H4 (cell line): ENCODE measurements at places on chromosomes 2 and 18. TPM values are rescaled to one million over a fixed set of nuclear protein-coding genes. Genes with fewer than 3 reads are reported as not detected.

Gene ZDBF2
- total RNA-seq, result 4.1 and 6.1 TPM in 2 replicates

- no peak for DNase-seq
Observed at GRCh38 chr2:16198166-16198912, 258.0 kb downstream of the MYCN start.

DNA sequence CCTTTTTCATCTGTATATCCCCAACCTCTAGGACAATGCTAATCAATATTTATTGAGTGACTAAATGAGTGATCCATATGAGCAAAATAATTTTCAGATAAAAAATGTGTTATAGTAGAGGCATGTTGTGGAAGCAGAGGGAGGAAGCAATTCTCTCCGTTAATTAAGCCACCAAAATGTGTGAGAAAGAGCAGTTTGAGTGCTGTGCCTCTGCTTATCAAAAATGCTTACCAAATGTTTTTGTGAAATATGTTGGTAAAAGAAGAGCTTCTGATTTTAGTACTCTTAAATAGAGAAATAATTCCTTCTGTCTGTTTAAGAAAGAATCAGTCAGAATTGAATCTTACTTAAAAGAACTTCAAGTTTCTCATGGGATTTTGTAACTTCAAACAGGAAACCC lies 90.3 kb downstream of the DTNA start:
- DNase-seq, result no peak

Gene VWA3B
- not detected in 2 replicates for total RNA-seq

- no peak for DNase-seq
Observed at GRCh38 chr18:48163738-48164115, 233.3 kb upstream of the SMAD2 start.

DNA sequence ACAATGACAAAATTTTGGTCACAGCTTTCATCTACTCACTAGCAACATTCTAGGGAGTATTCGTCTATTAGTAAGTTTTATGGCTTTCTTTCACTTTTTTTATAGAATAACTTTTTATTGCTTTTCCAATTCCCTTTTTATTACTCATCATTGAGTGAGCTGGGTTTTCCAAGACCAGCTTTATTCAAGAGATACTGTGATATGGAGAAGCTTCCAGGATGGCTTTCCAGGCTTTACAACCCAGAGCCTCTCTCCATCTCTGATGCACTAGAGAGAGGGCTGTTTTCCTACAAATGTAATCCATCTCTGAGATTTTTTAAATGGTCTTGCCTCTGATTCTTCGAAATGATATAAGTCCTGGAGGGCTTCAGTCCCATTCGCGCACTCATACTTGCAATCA lies 118.3 kb downstream of the LDLRAD4 start:
- DNase-seq, result no peak

GRCh38 chr18:54608028-54608642 lies 17.1 kb downstream of the DYNAP start:
- DNase-seq, result peak; percentile 27

- DNase-seq, result no peak
Observed at GRCh38 chr18:3578621-3579020, 128.6 kb downstream of the TGIF1 start.

DNA sequence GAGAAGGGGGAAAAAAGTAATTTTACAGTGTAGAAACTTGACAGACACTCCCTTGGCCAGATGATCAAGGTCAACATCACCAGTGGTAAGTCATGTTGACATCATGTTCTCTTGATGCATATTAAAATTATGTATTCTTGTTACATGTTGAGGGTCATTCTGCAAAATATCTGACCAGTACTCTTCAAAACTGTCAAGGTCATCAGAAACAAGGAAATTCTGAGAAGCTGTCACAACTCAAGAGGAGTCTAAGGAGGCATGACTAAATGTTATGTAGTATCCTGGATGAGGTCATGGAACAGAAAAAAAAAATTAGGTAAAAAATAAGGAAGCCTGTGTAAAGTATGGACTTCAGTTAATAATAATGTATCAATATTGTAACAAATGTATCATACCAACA lies 6.3 kb downstream of the SGPP2 start:
- DNase-seq, result no peak

GRCh38 chr18:31233621-31234275 lies 71.1 kb upstream of the DSC1 start:
- DNase-seq, result no peak

Gene ANO7
- 0.43 and 0.91 TPM in 2 replicates for total RNA-seq

Gene FAP
- total RNA-seq, result 2.1 and 3.3 TPM in 2 replicates

Gene STARD6
- not detected in 2 replicates for total RNA-seq

DNA sequence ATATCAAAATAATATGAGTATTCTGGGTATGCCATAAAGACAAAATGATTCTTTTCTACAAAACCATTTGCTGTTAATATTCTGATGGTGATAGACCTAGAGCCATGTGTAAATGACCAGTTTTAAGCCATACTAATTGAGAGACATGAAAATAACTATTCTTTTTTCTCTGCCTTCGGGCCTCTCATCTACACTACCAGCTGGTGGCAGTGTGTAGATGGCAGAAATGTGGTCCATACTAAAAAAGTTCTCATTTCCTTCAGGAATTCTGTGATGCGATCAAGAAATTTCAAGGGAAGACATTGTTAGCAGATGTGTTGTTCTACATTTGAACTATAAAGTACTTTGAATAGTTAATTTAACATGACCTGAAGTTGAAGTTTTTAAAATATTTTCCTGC lies 485.2 kb downstream of the TRIB2 start:
- peak; percentile 36 for DNase-seq

Gene UBE2F
- 94.2 and 98.5 TPM in 2 replicates for total RNA-seq

DNA sequence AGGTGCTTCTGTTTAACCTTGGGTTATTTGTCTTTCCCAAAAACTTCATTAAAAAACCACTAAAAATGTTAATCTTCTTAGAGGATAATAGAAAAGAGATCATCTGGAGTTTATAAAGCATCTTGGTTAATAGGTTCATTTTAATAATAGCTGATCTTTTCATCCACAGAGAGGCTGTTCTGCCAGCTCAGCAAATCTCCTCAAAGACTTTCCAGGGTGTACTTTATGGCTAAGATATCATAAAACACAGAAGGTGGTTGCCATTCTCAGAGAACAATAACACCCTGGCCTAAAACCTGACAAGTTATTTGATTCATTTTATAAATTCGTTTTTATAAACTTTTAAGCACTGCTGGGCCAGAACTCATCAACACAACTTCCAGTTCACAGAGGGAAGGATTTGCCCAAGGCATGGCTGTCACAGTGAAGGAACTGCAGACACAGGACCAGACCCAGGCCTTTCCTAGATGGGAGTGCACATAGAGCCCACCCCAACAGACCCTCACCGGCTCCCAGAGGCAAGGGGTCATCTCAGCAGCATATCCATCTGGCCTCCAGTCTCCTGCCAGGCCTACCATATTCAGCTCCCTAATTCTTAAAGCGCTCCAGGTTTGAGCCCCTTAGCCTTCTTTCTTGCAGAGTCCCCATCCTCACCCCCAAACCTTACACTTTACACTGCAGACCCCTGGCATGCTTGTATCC lies 203.4 kb upstream of the RAB6C start:
- DNase-seq, result no peak

GRCh38 chr2:36477315-36477714 lies 120.7 kb downstream of the FEZ2 start:
- no peak for DNase-seq

DNA sequence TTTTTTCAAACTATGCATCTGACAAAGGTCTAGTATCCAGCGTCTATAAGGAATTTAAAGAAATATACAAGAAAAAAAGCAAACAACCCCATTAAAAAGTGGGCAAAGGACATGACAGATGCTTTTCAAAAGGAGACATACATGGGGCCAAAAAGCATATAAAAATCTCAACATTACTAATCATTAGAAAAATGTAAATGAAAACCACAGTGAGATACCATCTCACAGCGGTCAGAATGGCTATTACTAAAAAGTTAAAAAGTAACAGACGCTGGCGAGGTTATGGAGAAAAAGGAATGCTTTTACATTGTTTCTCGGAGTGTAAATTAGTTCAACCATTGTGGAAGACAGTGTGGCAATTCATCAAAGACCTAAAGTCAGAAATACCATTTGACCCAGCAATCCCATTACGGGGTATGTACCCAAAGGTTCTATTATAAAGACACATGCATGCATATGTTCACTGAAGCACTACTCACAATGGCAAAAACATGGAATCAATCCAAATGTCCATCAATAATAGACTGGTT lies 643.1 kb upstream of the LRRTM1 start:
- no peak for DNase-seq

Gene GALR1
- under 0.01 TPM in 1 of 2 replicates, not detected in the other for total RNA-seq

Gene MBD2
- 25.0 and 494 TPM in 2 replicates for total RNA-seq

Gene AQP12A
- total RNA-seq, result not detected in 2 replicates

DNA sequence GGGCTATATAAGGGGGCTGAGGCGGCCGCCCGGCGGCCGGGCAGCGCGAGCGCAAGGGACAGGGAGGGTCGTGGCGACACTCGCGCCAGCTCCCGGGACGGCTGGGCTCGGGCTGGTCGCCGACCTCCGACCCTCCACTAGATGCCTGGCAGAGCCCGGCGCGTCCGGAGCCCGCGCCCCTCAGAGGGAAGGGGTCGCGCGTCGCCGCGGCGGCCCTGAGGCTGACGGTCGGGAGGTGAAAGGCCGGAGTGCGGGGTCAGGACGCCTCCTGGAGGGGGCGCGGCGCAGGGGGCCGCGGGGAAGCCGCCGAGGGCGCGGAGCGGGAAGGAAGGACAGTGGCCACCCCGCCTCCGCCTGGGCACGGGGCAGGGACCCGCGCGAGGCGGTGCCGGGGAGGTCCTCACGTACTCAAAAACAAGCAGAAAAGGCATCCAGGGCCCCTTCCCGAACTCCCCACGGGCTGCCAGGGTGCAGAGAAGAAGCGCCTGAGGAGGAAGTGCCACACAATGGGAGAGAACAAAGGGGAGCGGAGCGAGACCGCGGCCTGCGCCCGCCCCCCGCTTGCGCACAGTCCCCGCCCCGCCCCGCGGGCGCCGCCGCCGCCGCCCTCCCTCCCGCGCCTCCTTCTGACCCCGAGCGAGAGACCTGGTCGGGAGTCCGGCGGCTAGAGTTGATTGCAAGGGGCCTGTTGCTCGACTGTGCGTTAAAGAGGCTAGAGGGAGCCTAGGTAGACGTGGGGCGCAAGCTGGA lies 776 bp upstream of the KLF7 start:
- peak; percentile 50 for DNase-seq

DNA sequence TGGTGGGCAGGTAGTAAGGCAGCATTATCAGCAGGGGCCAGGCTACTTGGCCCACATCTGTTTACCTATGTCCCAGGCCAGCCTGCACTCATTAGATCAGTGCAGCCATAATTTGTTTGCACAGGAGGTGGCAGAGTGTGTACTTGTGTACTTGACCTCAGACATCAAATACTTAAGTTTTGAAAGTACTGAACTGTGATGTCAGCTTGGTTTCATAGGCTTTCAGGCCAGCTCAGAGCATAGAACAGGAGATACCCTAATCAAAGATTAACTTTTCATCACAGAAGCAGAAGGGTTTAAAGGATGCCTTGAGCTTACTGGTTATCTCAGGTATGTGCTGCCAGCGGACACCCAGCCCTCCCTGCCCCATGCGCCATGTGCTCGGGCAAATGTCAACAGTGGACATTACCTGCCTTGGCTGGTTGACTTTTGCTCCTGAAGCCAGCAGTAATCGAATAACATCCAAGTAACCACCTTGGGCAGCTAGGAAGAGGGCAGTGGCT lies 33.2 kb downstream of the ANKRD29 start:
- peak; percentile 31 for DNase-seq

- peak; percentile 22 for DNase-seq
Observed at GRCh38 chr18:63319383-63320122, at the start of gene BCL2. Gene BCL2, minus strand, starts transcription at chr18:63319769.

Gene RAX
- total RNA-seq, result not detected in 2 replicates

DNA sequence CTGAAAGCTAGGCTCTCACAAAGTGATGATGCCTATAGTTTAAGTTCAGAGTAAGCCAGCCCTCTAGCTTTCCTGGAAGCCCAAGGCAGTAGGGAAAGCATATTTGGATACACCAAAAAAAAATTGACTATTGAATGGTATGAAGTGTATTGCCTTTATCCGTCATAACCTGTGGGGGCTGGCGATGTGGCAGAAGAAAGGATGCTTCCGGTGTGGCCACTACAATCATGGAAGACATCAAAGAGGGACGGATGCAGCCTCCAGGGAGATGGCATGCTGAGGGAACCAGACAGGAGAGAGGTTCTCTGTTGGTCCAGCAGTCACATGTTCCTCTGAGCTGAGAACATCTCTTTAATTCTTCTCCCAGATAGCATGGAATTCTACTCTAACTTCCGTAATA lies 170.3 kb downstream of the TMEM18 start:
- DNase-seq, result no peak

- no peak for DNase-seq
Observed at GRCh38 chr2:27824401-27824800, 52.9 kb downstream of the MRPL33 start.

- DNase-seq, result no peak
Observed at GRCh38 chr2:56347881-56348280, 164.1 kb downstream of the CCDC85A start.

Gene RUFY4
- total RNA-seq, result not detected in 2 replicates

GRCh38 chr18:76838182-76838581 lies 15.8 kb downstream of the ZNF236 start:
- DNase-seq, result no peak

GRCh38 chr2:64524604-64525316 lies 632 bp downstream of the AFTPH start:
- DNase-seq, result peak; percentile 12

DNA sequence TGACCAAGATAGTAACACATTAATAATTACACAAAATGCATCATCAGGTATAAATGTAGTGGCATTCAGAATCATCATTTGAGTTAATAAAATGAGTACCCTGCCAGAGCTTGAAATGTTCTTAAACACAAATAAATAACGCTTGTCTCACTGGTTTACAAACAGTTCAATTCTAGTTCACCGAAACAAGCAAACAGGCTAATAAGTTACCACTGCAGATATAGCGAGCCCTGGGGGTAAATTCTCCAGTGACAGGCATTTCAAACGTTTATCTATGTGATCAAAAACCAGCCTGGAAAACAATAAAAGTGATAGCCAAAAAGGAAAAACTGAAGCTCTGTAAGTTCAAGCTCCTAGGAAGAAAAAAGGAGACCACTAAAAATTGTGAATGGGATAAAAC lies 152.6 kb downstream of the THADA start:
- no peak for DNase-seq

Gene SERPINB7
- 1.3 TPM in 1 of 2 replicates, not detected in the other for total RNA-seq

Gene SLC16A14
- total RNA-seq, result 0.82 and 2.5 TPM in 2 replicates

DNA sequence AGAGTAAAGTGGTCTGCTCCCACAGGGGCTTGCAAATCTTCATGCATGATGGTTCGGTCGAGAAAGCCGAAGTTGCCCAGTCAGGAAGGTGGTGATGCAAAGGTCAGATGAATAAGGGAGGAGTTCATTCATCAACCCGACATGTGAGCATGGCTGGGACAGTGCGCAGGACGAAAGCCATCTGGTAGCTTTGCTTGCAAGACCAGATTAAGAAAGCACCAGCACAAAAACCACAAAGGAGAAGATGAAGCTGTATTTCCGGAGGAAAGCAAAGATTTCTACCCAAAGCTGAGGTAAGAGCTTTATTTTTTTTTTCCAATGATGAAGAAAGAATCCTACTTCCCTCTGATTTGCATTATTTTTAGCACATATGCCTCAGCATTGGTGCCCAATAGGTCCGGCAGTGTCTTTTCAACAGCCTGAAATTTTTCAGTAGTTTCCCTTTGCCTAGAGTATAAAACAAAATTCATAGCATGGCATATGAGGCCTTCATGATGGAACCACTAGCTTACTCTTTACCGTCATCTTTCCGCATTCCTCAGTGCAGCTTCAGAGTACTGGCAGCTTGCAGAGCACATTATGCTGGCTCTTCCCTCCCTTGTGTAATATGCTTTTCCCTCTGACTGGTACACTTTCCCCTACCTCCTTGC lies 112.0 kb upstream of the THOC1 start:
- DNase-seq, result no peak

GRCh38 chr2:123438675-123439074 lies 586.4 kb upstream of the CNTNAP5 start:
- no peak for DNase-seq
